RKO (cell line): ENCODE measurements at places on chromosomes 13 and 19.

- DNase-seq: no peak
Measured at GRCh38 chr13:77250975-77251374, 75.9 kb downstream of the MYCBP2 start.

GRCh38 chr19:48206397-48207093 is 36.1 kb downstream of the ZSWIM9 start:
- no peak for DNase-seq

DNA sequence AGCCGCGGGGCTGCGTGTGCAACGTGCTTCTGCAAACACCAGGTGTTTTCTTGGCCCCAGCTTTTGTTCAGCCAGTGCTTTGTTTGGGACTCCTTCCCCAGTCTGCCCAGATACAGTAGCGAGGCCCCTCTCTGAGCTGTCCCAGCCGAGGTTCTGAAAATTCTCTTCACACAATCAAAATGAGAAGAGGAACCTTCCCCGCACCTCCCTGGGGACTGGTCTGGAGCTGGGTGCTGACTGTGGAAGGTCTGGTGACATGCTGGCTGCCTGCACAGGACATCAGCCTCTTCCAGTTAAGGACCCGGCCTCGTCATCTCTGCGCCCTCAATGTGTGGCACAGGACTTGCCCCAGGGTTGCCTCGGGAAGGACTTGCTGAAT is 4.2 kb downstream of the ATP4A start:
- no peak for DNase-seq

DNA sequence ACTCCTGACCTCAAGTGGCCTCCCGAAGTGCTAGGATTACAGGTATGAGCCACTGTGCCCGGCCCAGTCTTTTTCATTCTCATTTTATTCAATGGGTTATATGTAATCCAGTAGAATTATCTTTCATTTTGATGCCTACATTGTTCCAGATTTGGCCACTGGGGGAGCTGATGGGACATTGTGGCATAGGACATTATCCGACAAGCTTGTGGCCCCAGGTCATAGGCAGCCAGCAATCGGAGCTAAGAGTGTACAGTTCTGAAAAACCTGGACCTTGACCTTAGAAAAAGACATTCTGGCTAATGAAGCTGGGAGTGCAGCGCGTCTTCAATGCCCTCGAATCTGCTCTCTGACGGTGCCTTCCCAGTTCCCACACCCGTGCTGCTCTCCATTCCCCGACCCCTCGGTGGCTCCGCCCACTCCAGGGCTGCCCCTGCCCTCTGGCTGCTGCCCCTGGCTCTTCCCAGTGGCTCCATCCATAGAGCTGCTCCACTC is 108.7 kb downstream of the TEX29 start:
- DNase-seq: peak; percentile 49

DNA sequence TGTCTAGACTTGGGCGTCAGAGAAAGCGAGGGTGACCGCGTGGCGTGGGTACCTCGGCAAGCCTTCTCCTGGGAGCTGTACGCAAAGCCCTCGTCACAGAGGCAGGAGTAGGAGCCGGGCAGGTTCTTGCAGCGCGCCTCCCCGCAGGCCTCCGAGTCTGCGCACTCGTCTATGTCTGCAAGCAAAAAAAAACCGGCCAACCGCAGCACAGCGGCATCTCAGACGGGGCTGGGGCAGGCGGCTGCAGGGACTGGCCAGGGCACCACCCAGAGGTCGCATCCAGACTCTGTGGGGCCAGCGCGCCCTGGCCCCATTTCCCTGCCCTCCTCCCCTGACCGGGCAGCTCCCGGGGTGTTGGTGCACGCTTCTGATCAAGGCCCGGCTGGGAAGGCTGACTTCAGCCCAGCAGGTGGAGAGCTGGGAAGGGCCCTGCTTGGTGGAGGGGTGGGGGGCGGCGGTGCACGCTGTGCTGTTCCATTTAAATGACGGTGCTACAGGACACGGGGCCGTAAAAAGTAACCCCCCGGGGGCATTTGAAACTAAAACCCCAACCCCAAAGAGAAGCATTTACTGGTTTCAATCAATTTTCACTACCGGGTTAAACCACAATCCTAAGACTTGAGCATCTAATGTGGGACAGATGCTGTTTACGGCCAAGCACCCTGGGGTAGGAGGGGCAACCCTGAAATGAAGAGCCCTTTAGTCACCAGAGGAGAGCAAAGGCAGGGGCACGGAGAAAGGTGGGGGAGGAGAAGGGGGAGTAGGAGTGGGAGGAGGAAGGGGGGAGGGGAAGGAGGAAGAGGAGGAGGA is 28.2 kb downstream of the GAS6 start:
- DNase-seq: no peak

- DNase-seq: no peak
Measured at GRCh38 chr13:37448153-37448552, 150.4 kb downstream of the POSTN start.

DNA sequence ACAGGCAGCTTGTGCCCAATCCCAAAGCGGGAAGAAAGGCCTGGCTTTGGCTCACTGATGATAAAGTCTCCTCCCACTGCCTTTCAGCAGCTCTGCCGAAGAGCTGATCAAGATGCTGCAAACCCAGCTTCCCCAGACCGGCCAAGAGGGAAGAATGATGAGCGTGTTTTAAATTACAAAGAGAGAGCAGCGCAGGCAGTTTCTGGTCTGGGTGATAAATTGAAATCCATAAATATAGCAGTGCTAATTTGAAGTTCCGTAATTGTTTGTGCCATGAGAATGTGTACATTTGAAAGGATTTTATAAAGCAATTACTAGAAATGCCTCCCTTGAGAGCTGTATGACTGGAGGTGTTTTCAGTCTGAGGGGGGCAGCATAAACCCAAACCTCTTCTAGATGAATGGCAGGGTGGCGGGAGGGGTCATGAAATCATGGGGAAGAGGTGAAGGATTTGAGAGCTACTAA is 171.8 kb downstream of the STK24 start:
- DNase-seq: no peak

GRCh38 chr13:28306325-28306724 is 168.0 kb downstream of the PAN3 start:
- DNase-seq: no peak

DNA sequence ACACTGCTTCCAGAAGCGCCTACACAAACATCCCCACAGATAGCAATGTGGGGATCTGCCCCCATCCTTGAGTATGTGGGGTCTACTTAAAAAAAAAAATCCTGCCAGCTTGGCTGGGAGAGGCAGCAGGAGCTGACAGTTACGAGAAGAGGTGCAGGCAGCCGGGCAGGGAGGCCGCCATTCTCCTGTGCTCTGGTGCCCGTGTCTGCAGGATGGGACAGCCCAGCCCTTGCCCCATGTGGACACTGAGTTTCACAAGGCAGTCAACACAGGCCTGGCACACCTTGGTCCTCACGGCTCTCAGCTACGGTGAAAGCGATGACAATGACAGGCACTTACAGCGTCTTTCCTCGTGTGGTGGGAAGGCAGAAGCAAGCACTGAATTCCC is 24.0 kb downstream of the MPND start:
- DNase-seq: no peak

DNA sequence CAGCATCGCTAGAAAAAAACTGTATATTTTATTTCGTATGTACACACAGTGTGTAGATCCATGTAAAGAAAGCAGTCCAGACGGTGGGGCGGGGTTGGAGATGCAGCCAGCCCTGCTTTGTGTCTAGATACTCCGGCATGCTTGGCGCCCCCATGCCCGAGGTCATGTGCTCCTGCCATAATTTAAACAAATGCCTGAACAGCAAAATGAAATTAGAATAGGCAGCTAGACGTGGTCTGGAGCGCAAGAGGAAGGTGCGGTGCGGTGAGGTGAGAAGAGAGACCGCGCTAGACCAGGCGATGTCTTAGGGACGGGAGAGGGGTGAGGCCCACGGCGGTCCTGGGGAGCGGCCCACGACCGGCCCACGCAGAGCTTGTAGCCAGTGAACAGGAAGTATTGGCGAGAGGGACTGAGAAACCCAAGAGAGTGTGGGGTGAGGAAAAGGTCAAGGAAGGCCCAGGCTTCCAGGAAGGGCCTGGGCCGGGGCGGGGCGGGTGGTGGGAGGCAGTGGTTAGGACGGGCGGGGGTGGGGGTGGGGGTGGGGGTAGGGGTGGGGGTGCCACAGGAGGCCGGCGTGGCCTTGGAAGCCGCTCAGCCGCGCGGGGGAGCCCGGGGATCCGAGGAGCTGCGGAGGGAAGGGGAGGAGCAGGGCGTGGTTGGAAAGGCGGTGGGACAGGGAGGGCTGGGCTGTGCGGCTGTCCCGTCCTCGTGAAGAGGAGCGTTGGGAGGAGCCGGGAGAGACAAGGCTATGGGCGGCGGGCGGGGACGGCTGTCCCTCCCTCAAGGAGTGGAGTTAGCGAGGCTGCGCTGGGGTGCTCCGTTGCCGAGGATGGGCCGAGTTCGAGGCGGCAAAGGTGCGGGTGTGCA is 254.7 kb upstream of the SGCG start:
- DNase-seq: no peak

DNA sequence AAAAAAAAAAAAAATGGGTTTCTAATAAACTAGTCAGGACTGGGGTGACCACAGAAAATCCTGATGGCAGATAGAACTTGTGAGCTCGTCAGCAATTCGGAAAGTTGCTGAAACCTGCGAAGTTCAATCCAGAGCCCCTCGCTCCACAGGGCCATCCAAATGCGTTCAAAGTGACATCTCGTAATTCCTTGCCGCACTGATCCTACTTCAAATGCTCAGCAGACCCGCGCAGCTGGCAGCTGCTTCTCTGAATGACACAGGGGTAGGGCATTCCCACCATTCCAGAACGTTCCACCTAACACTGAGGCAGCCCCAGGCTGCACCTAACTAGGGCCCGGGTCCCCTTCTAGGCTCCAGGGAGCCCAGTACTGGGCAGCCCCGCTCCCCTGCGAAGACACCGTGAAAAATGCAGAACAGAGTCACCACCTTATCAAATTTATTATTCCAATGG is 4.8 kb upstream of the DAPK3 start:
- no peak for DNase-seq

- DNase-seq: no peak
Measured at GRCh38 chr13:44363631-44364344, 9.8 kb upstream of the SERP2 start.

- DNase-seq: peak; percentile 37
Measured at GRCh38 chr19:55537741-55538111, 793 bp upstream of the SBK2 start.

- no peak for DNase-seq
Measured at GRCh38 chr19:11306337-11306736, 10.4 kb downstream of the TSPAN16 start.

- no peak for DNase-seq
Measured at GRCh38 chr13:112617754-112618375, 29.9 kb upstream of the TUBGCP3 start.

- DNase-seq: peak; percentile 45
Measured at GRCh38 chr13:26508885-26509284, 48.6 kb upstream of the WASF3 start.

DNA sequence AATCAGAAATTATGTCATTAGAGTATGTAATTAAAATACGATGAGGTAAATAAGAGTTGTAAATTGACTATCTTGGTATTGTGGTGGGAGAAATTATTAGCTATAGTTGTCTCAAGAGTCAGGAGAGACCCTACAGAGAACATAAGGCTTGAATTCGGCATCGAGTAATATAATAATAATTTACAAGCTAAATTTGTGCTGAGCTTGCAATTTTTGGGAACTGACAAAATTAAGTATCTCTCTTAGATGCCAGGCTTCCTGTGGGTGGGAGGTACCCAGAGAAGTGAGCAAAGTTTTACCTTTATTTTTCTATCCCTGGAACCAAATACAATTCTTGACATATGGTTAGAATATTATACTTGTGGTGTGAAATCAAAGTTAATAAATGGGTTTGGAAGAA is 1637.0 kb downstream of the EFNB2 start:
- no peak for DNase-seq

DNA sequence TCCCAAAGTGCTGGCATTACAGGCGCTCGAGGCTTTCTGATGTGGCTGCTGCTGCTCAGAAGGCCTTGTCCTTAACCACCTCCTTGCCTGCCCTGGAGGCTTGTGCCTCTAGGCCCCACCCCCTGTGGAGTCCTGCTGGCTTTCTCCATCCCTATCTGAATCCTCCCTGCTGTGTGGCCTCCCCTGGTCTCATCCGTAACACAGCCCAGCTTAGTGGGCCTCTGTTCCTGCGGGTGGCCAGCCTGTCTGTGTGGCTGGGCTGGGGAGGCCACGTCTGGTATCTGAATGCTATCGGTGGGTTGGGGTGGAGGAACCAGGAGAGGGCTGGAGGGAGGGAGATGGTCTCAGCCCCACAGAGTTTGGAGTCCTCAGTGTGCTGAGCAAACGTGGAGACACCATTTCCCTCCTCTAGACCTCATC is 4.7 kb downstream of the RPL28 start:
- no peak for DNase-seq

DNA sequence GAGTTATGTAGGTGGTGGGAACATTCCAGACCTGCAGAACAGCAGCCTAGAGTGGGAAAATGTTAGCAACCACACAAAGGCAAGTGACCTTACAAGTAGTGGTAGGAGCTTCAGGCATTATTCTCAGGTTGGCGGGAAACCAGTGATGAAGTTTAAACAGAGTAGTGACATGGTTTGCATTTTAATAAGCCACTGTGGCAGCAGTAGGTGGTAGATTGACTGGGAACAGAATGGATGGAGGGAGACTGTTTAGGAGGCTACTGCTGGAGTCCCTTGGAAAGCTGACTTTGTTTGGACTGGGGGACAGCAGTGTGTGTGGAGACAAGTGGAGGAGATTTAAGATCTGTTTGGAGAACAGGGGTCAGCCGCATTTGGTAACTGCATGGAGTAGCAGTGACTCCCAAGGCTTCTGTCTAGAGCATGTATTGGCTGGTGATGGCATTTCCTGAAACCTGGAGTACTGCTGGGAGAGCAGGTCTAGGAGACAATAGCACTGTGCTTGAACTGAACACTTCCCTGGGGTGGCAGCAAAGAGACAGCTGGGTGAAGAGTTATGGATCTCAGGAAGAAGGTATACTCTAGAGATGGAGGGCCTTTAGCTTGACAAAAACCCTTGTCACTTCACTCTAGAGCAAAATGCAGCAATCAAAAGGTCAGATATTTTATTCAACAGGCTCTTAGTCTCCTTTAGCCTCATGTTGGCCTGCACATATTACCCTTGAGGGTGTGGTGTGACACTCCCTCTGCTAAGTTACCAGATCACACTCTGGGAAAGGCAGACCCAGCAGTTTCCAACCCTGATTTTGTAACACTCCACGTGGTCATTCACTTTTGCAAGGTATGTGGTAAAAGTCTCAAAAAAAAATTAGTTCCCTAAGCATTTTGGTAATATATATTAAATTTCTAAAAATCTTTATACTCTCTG is 70.3 kb downstream of the DHRS12 start:
- DNase-seq: no peak

DNA sequence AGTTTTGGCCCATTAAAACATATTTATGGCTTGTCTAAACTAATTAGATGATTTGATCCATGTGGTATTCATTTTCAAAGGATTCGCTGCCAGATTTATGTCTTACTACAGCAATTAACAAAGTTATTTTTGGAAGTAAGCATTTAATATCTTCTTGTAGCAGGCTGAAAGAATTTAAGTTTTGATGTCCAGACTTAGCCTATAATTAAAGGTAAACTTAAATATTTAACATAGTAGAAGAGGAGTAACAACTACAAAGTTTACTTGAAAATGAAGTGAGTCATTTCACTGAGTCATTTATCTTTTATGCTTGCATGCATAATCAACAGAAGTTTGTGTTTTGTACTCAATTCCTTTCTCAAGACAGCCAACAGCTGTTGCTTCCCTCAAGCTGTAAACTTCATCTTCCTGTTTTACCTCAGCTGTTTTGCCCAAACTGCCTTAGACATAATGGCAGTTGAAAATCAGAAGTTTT is 58.1 kb downstream of the EDNRB start:
- peak; percentile 37 for DNase-seq

GRCh38 chr19:18313398-18313797 is 9.5 kb downstream of the LSM4 start:
- DNase-seq: no peak

GRCh38 chr13:99251921-99252320 is 6.3 kb downstream of the GPR18 start:
- DNase-seq: no peak

- no peak for DNase-seq
Measured at GRCh38 chr13:110467516-110468110, 93.9 kb downstream of the RAB20 start.
